Calu3 (cell line): ENCODE measurements at places on chromosomes 13 and 19. TPM values are rescaled to one million over a fixed set of nuclear protein-coding genes. Genes with fewer than 3 reads are reported as not detected.

The C19orf81 gene
- not detected in 2 replicates for total RNA-seq

- DNase-seq: no peak
- H3K27me3 ChIP-seq: no peaks in the 10 kb centered on the region
- no peaks in the 10 kb centered on the region for H3K36me3 ChIP-seq
- no peak overlapping the region for H3K4me3 ChIP-seq
- no peaks in the 10 kb centered on the region for H3K4me1 ChIP-seq
Observed at GRCh38 chr13:90362707-90363106, 984.8 kb upstream of the MIR17HG start.

DNA sequence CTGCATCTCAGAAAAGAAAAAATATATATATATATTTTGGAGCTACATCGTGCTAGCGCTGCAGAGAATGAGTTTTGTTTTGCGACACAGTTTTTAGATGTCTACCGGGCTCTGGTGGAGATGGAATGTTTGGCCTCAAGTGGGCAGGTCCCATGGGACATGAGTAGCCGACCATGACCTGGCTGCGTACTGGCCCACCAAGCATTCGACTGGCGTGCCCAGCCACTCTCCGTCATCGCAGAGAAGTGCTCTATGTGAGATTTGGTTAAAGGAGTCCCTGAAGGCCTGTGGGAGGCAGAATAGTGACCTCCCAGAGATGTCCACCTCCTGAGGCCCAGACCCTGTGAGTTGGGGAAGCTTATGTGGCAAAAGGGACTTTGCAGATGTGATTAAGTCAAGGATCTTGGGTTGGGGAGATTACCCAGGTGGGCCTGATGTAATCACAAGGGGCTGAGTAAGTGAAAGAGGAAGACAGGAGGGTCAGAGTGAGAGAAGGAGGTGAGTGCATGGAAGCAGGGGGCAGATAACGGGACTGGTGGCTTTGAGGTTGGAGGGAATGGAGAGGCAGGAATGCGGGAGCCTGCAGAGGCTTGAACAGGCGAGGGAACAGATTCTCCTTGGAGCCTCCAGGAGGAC is 821 bp upstream of the LILRB4 start:
- H3K36me3 ChIP-seq: no peaks in the 10 kb centered on the region
- H3K4me3 ChIP-seq: no peak overlapping the region
- H3K4me1 ChIP-seq: no peaks in the 10 kb centered on the region
- no peak for DNase-seq
- H3K27ac ChIP-seq: no peak overlapping the region
- peaks cover 72% of the 10 kb centered on the region for H3K27me3 ChIP-seq

GRCh38 chr19:14502334-14503092 is 6.6 kb upstream of the GIPC1 start:
- H3K27ac ChIP-seq: no peak overlapping the region
- no peak overlapping the region for H3K4me3 ChIP-seq
- H3K4me1 ChIP-seq: peaks cover 44% of the 10 kb centered on the region
- H3K36me3 ChIP-seq: peaks cover 20% of the 10 kb centered on the region

DNA sequence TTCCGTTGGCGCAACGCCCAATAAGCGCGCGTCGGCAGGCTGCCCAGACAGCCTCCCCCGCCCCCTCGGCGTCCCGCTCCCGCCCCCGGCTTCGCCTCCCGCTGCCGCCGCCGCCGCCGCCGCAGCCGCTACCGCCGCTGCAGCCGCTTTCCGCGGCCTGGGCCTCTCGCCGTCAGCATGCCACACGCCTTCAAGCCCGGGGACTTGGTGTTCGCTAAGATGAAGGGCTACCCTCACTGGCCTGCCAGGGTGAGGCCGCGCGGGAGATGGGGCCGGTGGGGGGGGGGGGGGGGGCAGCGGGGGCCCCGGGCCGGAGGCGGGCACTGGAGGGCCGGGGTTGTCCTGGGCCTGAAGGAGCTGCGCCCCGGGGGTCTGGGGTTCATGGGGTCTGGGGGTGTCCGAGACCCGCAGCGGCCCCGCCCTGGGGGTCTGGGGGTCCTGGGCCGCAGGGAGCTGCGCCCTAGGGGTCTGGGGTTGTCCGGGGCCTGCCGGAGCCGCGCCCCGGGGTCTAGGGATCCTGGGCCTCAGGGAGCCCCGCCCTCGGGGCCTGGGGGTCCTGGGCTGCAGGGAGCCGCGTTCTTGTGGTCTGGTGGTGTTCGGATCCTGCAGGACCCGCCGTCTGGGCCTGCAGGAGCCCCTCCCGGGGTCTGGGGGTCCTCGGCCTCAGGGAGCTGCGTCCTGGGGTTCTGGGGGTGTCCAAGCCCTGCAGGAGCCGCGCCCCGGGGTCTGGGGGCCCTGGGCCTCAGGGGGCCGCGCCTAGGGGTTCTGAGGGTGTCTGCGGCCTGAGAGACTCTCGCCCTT is at the start of gene HDGFL2:
HDGFL2 (plus strand) TSS at position 124 of the 801 bp plus-strand sequence; CDS start at position 178, 54 bp downstream.
- H3K27ac ChIP-seq: no peak within 1 kb of the TSS
- H3K4me3 ChIP-seq: no peak within 1 kb of the TSS
- DNase-seq: no peak
- H3K27me3 ChIP-seq: no peaks in the 10 kb centered on the region
- no peaks in the 10 kb centered on the region for H3K4me1 ChIP-seq

DNA sequence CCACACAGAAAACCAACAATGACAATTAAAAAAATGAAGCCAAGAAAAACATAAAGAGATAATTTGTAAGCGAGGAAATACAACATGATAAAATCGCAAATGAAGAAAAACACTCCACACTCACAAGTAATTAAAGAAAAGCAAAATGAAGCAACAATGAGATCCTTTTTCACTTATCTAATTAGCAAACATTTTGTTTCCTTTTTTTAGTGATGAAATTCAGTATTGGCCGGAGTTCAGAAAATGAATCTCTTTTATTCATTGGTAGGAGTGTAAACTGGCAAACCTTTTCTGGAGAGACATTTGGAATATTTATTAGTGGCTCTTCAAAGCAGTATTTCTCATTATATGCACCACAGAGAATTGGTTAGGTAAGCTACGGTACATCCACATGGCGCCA is 70.6 kb upstream of the POMP start:
- no peak for DNase-seq
- no peaks in the 10 kb centered on the region for H3K36me3 ChIP-seq
- peaks cover 27% of the 10 kb centered on the region for H3K27me3 ChIP-seq
- H3K27ac ChIP-seq: no peak overlapping the region
- no peaks in the 10 kb centered on the region for H3K4me1 ChIP-seq

- no peak overlapping the region for H3K4me3 ChIP-seq
- H3K36me3 ChIP-seq: peaks cover 28% of the 10 kb centered on the region
- H3K4me1 ChIP-seq: peaks cover 21% of the 10 kb centered on the region
- no peak for DNase-seq
- peaks cover 33% of the 10 kb centered on the region for H3K27me3 ChIP-seq
Observed at GRCh38 chr19:57317503-57317902, 2.8 kb upstream of the ZNF543 start.

GRCh38 chr19:38386971-38387549 is 774 bp downstream of the GGN start:
- peak overlapping the region; percentile 75 for H3K4me3 ChIP-seq
- H3K27me3 ChIP-seq: peaks cover 16% of the 10 kb centered on the region
- H3K4me1 ChIP-seq: peaks cover 15% of the 10 kb centered on the region
- DNase-seq: no peak
- H3K36me3 ChIP-seq: peaks cover 65% of the 10 kb centered on the region
- H3K27ac ChIP-seq: peak overlapping the region; percentile 75

- DNase-seq: no peak
- H3K36me3 ChIP-seq: no peaks in the 10 kb centered on the region
- H3K27me3 ChIP-seq: no peaks in the 10 kb centered on the region
- H3K4me1 ChIP-seq: no peaks in the 10 kb centered on the region
- no peak overlapping the region for H3K27ac ChIP-seq
Observed at GRCh38 chr13:64276232-64276631, 2860.6 kb upstream of the PCDH20 start.
